Activated T-cell treated with anti-CD3 and anti-CD28 coated beads, Interleukin-2, amount 50 U/mL, for 4 hours (primary cell): ENCODE measurements at places on chromosomes 12 and 14. TPM values are rescaled to one million over a fixed set of nuclear protein-coding genes. Genes with fewer than 3 reads are reported as not detected.

DNA sequence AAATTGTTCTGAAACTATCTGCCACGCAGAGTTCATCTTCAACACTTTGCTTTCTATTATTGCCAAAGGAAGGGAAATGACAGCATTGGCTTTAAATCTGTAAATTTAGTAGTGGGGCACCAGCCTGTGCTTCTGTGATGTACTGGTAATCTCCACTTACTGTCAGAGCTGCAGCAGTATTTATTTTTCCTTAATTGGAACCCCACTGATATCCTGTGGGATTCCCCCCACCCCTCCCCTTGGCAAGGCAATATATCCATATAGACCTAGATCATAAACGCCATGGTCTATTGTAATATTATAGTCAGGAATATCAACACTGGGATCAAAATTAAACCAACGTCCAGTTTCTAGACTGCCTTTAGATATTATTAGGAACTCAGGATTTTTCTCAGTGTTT, 96.7 kb downstream of the RMST start:
- no peak for DNase-seq

The SMCO3 gene
- total RNA-seq = not detected

The RDH5 gene
- total RNA-seq = 5.1 TPM

The SIX6 gene
- not detected for total RNA-seq

The CIT gene
- total RNA-seq = 5.3 TPM
